ENCODE measurements at places on chromosomes 3 and 15. TPM values are rescaled to one million over a fixed set of nuclear protein-coding genes. Genes with fewer than 3 reads are reported as not detected.

The FYCO1 gene
- total RNA-seq = 23.2 TPM

The ADGRG7 gene
- total RNA-seq = 0.12 TPM

The NAALADL2 gene
- total RNA-seq = 2.0 TPM

The ONECUT1 gene
- not detected for total RNA-seq

The TMEM40 gene
- total RNA-seq = not detected

The KIF23 gene
- 2.5 TPM for total RNA-seq

The FETUB gene
- not detected for total RNA-seq

The GLDN gene
- total RNA-seq = 16.6 TPM

The NEDD4 gene
- 13.5 TPM for total RNA-seq

The BCL2A1 gene
- total RNA-seq = not detected

The PLXND1 gene
- 127 TPM for total RNA-seq

The LRRC15 gene
- 0.45 TPM for total RNA-seq

The CTXN2 gene
- total RNA-seq = not detected

The SCG5 gene
- 100 TPM for total RNA-seq

The AADACL2 gene
- not detected for total RNA-seq

The PSTPIP1 gene
- total RNA-seq = 1.4 TPM

The PRR20G gene
- total RNA-seq = not detected

The CLDN11 gene
- total RNA-seq = 280 TPM

The EPHA6 gene
- total RNA-seq = not detected

The OSBPL10 gene
- total RNA-seq = 12.9 TPM

The SPATA12 gene
- total RNA-seq = under 0.01 TPM

The KIF7 gene
- 10.7 TPM for total RNA-seq

The BLM gene
- 3.0 TPM for total RNA-seq

The AQP9 gene
- 0.23 TPM for total RNA-seq

The SLC6A6 gene
- 7.5 TPM for total RNA-seq

The HRH1 gene
- 23.1 TPM for total RNA-seq

The MEGF11 gene
- total RNA-seq = not detected

The PLOD2 gene
- total RNA-seq = 88.5 TPM

The UNC13C gene
- not detected for total RNA-seq

The ABHD6 gene
- 5.6 TPM for total RNA-seq

The ITIH1 gene
- total RNA-seq = not detected

The GOLGA6L4 gene
- total RNA-seq = 0.83 TPM

The FAM107A gene
- total RNA-seq = under 0.01 TPM
